Activated T-helper 2 cell treated with anti-CD3 and anti-CD28 coated beads, Interferon-gamma antibody, Interleukin-2, Interleukin-4, amounts not matched to agents 10 μg/mL and 5 μg/mL and 100 μg/mL, durations not matched to agents 14 hours and 24 hours and 36 hours (primary cell): ENCODE measurements at places on chromosomes 1 and 21.

DNA sequence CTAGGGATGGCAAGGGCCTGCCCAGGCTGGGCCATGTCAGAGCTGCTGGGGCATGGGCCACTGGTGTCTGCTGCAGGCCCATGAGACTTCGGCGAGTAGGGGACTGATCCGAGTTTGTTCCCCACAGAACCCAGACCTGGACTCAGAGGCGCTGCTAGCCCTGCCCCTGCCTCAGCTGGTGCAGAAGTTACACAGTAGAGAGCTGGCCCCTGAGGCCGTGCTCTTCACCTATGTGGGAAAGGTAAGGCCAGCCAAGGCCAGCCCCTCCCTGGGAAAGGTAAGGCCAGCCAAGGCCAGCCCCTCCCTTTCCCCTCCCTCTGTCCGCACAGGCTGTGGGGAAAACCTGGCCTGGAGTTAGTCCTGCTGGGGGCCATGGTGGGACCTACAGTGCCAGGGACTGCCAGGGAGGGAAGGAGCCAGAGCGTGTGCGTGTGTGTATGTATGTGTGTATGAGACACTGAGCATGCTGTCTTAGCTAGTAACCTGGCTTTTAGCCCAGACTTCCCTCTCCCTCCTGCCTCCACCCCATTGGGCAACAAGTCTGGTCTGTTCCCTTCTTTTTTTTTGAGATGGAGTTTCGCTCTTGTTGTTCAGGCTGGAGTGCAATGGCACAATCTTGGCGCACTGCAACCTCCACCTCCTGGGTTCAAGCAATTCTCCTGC, 8.0 kb downstream of the FAAH start:
- no peak for DNase-seq

DNA sequence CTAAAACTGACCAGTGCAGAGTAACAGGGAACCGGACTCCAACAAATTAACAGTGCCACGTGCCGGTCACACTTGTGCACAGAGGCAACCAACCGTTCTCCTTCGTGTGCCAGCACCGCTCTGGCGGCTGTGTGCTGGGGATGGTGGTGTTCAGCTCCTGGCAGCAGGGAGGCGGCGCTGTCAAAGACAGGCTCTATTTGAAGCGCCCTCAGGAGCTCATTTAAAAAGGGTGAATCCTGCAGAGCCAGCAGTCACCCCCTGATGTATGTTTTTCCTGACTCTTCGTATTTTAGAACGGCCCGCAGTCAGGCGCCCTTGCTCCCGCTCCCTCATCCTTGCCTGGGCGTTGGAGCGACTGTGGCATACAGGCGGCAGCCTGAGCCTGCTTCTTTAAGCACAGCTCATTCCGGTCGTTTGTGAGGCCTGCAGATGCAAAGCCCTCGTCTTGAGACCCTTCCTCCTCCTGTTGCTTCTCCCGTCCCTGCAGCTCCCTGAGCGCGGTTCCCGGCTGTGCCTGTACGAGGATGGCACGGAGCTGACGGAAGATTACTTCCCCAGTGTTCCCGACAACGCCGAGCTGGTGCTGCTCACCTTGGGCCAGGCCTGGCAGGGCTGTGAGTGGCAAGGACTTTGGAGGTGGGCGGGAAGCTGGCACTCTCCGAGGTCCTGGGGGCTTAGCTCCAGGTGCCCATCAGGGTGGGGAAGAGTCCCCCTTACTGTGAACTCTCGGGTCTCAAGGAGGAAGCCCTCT, 1.1 kb downstream of the DFFB start:
- DNase-seq = no peak

DNA sequence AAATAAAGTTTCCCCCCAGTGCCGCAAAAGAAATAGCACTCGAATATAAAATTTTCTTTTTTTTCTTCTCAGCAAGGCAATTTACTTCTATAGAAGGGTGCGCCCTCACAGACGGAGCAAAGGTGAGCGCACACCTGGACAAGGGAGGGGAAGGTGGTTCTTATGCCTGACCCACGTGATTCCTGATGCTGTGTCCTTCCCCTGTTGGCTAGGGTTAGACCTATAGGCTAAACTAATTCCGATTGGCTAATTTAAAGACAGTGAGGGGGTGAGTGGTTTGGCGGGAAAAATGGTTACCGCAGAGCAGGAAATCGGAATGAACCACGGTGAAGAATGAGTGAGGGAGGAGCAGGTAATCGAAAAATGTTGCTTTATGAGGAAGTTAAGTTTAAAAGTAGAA, 607 bp upstream of the FAAH start:
- no peak for DNase-seq

DNA sequence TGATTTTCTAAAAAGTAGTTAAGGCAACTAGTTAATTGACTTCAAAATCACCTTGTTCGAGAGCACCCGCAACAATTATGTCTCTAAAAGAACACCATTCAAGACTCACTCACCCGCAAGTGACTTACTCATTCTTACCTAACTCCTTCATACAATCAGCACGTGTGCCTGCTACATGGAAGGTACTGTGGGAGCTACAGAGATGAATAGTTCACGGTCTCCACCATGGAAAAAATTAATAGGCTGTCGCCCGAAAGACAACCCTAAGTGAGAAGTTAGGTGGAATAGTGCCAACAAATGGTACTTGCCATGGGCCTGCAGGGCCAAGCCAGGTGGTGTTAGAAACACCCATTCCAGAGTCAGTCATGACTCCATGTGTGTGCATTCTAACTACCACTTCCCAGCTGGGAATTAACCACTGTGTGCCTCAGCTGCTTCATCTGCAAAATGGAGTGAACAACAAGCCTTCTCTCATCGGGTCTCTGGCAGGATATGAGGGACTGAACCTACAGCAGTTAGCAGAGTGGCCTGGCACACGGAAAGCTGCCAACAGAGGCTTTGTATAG, 7.1 kb downstream of the SSBP3 start:
- no peak for DNase-seq

- no peak for DNase-seq
Measured at GRCh38 chr1:50847303-50847702, 112.8 kb downstream of the FAF1 start.

DNA sequence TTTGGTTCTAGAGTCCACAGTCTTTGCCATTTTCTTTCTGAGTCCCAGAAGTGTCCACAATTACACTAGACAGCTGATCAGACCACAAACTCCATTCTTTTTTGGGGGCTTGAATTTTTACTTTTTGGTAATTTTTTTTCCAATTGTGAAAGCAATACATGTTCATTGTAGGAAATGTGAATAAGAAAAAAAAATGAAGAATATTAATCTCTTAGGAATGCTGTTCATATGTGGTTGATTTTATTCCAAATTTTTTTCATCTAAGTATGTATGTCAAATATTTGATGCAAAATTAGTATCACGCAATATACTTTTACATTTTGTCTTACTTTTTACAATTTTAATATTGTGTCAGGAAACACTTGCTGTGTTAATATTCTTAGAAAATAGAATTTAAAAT, 76.4 kb upstream of the ETS2 start:
- no peak for DNase-seq

DNA sequence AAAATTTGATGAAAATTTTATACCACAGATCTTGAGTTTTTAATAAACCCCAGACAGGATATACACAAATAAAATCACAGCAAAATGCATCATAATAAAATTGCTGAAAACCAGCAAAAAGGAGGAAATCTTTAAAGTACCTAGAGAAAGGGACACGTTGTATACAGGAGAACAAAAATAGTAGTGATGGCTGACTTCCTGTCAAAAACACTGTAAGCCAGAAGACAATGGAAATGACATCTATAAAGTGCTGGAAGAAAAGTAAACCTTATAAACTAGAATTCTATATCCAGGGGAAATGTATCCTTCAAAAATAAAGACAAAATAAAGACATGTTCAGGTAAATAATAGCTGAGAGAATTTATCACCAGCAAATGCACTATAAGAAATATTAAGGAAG, 14.6 kb upstream of the PTGFRN start:
- no peak for DNase-seq

DNA sequence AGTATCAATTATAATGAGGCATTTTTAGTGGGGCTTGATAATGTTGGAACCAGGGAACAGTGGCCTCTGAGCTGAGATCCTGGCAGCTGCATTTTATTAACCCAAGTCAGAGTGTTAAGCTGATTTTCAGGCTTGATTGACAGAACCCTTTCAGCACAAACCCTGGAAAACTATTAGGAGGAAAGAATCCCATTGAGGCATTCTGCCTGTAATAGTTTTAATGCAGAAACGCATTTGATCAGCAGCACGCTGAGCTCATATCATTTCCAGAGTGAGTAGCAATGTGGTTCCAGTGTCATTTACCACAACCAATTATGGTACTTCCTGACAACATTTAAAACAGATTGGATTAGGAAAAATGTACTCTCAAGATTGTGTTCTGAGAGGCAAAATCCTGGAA, 78.3 kb upstream of the BARHL2 start:
- DNase-seq = no peak

DNA sequence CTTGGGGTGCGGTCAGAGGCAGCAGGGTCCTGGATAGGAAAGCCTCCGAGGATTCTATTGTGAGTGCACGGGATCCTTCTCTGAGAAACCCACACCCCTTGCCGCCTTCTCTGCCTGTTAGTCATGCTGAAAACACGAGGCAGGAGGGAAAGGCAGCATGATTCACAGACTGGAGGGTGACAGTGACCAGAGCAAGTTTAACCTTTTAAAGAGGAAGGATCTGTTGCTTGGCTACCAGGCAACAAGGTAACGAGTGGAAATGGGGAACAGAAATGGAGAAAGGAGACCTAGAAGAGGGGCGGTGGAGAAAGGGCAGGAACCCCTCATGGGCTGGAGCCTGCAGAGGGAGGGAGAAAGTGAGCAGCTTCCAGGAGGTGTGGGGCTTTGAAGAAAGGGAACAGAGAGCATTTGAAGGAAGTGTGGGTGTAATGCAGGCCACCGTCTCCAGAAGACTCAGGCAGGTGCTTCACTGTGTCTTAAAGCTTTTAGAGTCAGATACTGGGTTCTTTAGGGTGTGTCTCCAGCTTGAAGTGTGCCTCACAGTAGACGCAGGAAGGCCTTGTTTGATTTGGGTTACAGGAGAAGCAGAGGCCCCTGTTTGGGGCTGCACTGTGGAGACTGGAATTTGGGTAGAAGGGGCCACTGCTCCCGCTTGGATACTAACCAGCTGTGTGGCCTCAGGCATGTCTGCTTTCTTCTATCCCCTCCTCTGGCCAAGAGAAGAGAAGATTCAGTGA, 19.1 kb downstream of the OPTC start:
- DNase-seq = no peak
